ENCODE measurements at places on chromosomes 11 and 22.

DNA sequence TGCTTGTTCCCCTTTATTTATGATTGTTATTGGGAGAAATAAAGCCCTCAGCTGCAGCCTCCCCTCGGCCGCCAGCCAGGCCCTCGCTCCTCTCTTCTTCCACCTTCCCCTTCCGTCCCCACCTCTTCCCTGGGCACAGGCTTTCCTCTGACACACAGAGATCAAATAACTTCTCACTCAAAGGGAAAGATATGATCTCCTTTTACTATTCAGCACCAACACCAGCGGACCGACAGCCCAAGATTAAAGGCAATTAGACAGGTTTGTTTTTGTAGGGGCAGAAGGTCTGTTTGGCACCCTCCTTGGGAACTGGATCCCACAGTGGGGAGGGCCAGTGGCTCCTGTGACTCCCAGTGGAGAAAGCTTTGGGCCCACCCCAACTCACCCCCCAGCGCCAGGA lies 23.0 kb downstream of the NECTIN1 start:
- no peak for DNase-seq

DNA sequence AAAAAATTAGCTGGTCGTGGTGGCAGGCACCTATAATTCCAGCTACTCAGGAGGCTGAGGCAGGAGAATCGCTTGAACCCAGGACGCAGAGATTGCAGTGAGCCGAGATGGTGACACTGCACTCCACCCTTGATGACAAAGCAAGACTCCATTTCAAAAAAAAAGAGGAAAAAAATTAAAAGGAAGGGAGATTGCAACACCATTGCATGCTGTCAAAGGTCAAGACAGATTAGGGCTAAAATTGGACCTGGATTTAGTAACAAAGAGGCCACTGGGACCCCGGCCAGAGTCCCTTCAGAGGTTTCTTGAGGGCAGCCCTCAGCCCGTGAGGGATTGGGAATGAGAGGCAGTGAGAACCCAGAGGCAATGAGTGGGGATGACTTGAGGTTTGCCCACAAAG lies 8.2 kb upstream of the MAFF start:
- DNase-seq: no peak

GRCh38 chr11:3609416-3610265 lies 32.2 kb downstream of the ART5 start:
- DNase-seq: no peak

DNA sequence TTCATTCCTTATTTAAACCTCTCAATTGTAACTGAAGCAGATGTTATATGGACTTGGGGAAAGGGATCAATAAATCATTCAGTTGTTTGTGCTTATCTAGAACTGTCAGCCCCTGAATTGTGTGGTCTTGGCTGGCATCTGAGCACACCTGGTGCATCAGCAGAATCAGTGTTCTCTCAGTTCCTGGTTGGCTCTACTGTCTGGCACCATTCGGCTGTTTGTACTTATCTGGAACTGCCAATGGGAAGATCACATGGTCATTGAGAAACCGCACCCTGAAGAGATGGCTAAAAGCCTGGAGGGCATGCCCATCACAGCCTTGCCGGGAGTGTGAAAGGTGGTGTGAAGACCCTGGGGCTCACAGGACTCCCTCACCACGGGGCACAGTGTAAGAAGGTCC lies 37.1 kb upstream of the EHF start:
- no peak for DNase-seq

- DNase-seq: no peak
These were observed 5.4 kb downstream of the PDE2A start for GRCh38 chr11:72668629-72669347.

GRCh38 chr11:99197477-99197876 lies 176.7 kb downstream of the CNTN5 start:
- DNase-seq: no peak

DNA sequence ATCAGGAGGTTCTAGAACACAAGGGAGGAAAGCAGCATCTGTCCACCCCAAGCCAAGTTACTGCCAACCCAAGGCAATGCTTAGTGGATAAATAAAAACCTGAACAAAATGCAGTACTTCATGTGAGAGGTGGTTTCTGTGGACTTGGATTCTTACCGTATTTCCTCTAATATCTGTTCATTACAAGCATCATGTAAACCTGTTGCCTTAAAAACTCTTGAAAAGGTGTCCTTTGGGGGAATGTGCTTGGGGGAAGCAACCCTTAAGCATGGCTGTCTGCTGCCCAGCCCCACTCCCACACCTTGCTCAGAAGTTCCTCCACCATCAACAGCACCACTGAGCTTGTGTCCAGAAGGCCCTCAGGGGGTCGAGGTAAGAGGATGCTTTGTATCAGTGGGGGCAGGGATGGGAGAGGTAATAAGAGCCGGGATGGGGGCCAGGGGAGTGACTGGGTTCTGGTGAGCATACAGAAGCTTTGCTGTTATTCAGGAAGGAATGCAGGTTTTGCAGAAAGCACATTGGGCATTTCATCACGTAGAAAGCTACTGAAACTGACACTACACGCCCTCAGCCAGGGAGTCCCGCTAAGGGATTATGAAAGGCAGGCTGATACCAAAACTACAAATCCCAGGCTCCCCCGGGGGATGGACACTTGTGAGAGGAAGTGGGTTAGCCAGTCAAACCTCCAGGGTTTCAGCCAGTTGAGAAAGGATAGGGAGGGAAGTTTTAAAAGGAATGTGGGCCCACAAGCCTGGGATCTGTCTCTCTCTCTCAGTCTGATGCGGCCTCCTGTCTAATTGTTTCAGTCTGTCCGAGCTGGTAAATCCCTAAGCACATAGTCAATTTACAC lies 52.0 kb downstream of the KCNJ1 start:
- no peak for DNase-seq

GRCh38 chr11:134584001-134584561 lies 172.0 kb upstream of the B3GAT1 start:
- no peak for DNase-seq

- no peak for DNase-seq
These were observed 9.3 kb downstream of the CELSR1 start for GRCh38 chr22:46528121-46528610.

GRCh38 chr22:48513929-48514328 lies 1313.7 kb downstream of the BRD1 start:
- no peak for DNase-seq

- no peak for DNase-seq
These were observed 4.9 kb downstream of the LRP5 start for GRCh38 chr11:68317147-68317785.

- DNase-seq: no peak
These were observed 201.2 kb upstream of the MTNR1B start for GRCh38 chr11:92768121-92768840.

DNA sequence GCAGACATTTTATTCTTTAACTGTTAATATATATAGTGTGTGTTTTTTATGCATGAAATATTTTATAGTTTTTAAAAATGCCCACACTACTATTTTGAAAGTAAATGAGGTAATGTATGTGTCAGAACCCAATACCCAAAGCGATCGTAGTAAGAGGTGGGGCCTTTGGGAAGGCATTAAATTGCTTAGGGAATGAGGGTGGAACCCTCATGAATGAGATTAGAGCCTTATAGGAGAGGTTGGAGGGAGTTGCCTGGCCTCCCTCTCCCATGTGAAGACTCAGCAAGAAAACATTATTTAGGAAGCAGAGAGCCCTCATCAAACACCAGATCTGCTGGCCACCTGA lies 11.1 kb downstream of the KLHL35 start:
- no peak for DNase-seq

DNA sequence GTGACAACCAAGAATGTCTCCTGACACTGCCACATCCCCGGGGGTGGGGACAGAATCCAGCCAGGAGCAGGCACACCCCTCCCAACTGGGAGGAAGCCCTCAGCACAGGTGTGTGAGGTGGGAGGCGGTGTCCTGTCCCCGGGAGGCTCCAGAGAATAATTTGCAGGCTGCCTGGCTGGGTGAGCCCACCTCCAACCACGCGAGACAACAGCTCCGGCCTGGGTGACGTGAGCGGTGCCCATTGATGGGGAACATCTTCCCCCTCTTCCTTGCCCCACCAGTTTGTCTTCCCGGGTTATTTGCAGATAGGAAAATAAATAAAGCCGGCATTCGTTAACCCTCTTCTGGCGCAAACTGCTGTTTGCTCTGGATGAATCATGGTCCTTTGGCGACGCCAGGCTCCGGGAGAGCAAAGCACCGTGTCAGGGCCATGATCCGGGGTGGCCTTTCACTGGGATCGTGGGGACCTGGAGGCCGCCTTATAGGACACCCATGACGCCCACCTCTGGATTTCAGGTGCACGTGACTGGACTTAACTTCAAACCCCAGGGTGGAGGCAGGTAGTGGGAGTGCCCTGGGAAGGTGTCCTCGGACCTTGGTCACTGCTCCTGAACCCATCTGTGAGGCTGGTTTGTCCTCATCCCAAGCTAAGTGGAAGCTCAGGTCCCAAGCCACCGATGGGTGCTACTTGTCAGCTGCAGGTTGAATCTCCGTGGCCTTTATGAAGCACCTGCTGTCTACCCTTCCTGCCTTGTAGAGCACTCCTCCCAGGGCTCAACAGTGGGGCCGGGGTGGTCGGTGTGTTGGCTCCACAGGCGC lies 13.9 kb downstream of the CCND1 start:
- DNase-seq: no peak

GRCh38 chr11:24134879-24135589 lies 361.8 kb upstream of the LUZP2 start:
- DNase-seq: no peak

DNA sequence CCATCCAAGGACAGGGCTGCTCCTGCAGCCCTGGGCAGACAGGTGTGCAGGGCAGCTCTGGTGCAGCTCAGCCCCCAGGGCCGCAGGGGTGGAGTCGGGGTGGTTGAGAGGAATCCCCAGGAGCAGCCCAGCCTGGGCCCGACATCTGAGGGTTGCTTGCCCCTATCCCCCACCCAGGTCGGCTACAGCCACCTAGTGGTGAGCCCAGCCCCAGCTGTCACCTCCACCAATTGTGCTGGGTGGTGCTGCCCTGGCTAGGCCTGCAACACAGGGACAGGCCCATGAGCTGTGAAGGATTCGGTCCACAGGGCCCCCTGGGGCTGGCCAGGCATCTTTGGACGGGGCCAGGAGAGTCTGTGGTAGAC lies 29.6 kb downstream of the RTN4R start:
- DNase-seq: no peak

DNA sequence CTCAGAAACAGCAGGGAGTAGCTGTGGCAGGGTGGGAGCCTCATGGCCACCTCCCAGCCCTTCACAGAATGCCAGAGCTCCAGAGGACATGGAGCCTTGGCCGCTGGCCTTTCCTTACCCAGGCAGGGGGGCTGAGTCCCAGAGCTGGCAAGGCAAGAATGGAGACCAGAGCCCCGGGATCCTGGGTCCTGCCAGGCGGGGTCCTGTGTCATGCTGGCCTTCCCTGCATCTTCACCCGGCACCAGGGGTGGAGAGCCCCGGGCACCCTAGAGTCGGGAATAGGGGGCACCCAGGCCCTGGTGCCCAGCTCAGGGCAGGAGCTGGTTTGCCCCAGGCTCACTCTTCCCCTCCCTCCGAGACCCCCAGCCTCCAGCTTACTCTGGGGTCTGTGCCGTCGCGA lies 519.9 kb downstream of the TBC1D22A start:
- DNase-seq: no peak

DNA sequence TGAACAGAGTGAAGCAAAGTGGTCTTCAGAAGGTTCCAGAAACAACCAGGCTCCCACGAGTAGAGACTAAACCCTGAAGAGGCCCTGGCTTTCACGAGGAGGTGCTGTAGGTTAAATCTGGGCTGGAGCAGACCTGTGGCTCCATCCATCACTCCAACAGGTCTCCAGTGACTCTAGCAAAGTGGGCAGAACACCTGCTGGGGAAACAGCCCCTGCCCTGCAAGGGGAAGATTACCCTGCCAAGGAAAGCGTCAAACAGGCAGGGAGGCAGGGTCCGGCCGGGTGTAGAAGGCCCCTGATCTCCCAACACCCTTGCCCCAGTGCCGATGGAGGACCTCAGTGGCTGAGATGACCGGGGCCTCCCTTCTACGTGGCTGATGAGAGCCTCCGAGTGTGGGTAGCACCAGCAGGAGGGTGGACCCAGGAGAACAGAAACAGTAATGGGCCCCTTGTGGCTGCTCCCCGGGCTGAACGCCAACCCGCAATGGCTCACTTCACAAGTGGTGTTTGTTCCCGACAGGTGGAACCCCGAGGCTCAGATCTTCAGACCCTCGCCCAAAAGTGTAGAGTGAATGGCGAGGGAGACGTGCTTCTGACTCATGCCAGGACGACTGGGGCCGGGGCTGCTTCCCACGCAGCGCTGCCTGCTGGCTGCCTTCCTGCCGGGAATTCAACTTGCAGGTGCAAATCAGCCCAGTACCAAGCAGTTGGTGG lies 112.0 kb downstream of the SHANK2 start:
- no peak for DNase-seq

DNA sequence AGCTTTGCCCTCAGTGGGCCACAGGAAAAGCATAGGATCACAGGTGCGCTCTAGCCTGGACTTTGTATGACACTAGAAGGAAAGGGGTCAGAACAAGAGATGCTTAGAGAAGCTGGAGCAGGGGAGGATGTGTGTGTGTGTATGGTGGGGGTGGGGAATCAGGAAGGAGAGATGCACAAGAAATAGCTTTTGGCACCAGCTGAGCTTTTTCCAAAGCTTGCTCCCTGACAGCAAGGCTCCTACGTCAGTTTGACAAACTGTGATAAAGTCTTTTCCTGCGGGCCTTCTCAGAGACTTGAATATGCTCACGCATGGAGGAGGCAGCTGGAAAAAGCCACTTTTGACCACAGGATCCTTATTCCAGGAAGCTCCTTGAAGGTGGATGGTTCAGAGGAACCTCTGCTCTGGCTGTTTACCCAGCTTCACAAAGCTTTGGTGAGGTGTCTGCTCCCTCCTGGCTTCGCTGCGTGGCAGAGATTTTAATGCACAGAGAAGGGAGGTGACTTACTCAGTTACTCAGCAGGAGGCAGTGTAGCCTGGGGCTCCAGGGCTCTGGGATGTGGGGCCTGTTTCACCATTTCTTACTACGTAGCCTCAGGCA lies 3.9 kb downstream of the CDC42EP1 start:
- no peak for DNase-seq

GRCh38 chr22:36863979-36864378 lies 3.2 kb downstream of the NCF4 start:
- no peak for DNase-seq

- no peak for DNase-seq
These were observed 21.3 kb upstream of the CWF19L2 start for GRCh38 chr11:107478922-107479321.

GRCh38 chr11:7498193-7498592 lies 12.9 kb downstream of the OLFML1 start:
- no peak for DNase-seq

All from stimulated activated CD8-positive, alpha-beta memory T cell treated with anti-CD3 and anti-CD28 coated beads, Interleukin-15, amount 100 ng/mL, for 4 hours (primary cell).